CD4-positive, CD25-positive, alpha-beta regulatory T cell (primary cell): ENCODE measurements at places on chromosomes 7 and 10. TPM values are rescaled to one million over a fixed set of nuclear protein-coding genes. Genes with fewer than 3 reads are reported as not detected.

GRCh38 chr10:130758529-130758928 is 553.0 kb downstream of the TCERG1L start:
- DNase-seq = no peak

Gene CD36
- 0.52 TPM for total RNA-seq

Gene EIF3A
- total RNA-seq = 203 TPM

Gene KEL
- 1.1 TPM for total RNA-seq

Gene C10orf67
- 0.49 TPM for total RNA-seq

DNA sequence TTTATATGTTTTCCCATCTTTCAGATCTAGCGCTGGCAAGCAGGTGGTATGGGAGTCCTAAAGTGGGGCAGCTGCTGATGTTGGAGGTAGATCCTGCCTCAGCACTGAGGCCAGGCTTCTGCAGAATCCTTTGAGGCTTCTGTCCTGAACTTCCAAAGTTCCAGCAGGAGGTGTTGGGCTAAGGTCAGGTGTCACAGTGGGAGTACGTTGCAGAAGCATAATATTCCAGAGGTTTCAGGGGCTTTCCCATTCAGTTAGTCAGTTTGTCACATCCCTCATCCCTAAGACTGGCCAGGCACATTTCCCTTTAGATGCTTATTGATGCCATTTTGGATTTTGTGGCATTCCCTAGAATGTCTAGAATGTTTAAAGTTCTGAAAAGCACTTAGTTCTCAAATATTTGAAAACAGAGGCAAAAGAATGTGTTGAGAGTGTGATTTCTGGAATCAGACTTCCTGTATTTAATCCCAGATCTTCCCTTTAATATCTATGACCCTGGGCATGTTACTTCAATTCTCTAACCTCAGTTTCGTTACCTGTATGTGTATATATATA is 319.1 kb upstream of the PHYHIPL start:
- DNase-seq = no peak

GRCh38 chr7:87878208-87878735 is 2.0 kb downstream of the DBF4 start:
- DNase-seq = no peak

Gene WIPF3
- not detected for total RNA-seq

GRCh38 chr10:49175587-49176309 is 12.4 kb downstream of the TMEM273 start:
- no peak for DNase-seq

GRCh38 chr7:101635484-101635883 is 6.4 kb upstream of the MYL10 start:
- DNase-seq = no peak

DNA sequence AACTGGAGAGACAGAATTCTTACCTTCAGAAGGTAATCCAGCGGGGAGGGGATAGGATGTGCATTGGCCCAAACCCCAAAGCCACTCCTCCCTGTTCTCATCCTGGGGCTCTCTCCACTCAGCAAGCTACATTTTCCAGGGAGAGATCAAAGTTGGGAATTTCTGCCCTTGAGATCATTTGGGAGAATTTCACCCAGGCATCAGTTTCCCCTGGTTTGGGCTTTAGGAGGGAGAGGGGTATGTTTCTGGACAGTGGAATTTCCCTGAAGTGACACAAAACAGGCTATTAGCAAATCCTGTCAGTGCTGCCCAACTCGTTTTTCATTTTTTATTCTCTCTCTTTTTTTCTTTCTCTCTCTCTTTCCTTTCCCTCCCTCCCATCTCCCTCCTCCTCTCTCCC is 35.7 kb downstream of the CYP17A1 start:
- no peak for DNase-seq

GRCh38 chr10:78553792-78554191 is 515.0 kb upstream of the ZMIZ1 start:
- no peak for DNase-seq

Gene CFAP58
- total RNA-seq = not detected

- DNase-seq = no peak
Measured at GRCh38 chr7:30965372-30965771, 1.6 kb downstream of the GHRHR start.

Gene TMEM178B
- total RNA-seq = 0.10 TPM

GRCh38 chr10:17857040-17857439 is 47.9 kb downstream of the MRC1 start:
- DNase-seq = no peak

GRCh38 chr10:68046642-68047041 is 28.4 kb downstream of the HERC4 start:
- DNase-seq = no peak

DNA sequence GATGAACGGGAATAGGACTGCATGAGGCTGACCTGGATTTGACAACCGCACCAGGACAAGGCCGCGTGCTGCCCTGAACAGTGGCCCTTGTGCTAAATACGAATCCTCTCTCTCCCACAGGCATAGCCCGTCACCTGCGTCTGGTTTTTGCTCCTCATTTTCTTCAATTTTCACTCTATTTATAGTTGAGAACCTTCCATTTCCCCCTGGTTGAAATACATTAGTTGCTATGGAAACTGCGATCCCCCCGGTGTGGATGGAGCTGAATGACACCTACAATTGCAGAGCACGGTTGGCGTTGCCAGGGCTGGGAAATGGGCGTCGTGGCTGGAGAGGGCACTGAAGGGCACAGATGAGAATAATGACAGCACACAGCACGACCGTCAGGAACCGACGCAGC is 158.6 kb upstream of the PITRM1 start:
- DNase-seq = no peak

Gene RSU1
- 69.2 TPM for total RNA-seq

Gene ITPRIP
- 68.4 TPM for total RNA-seq

DNA sequence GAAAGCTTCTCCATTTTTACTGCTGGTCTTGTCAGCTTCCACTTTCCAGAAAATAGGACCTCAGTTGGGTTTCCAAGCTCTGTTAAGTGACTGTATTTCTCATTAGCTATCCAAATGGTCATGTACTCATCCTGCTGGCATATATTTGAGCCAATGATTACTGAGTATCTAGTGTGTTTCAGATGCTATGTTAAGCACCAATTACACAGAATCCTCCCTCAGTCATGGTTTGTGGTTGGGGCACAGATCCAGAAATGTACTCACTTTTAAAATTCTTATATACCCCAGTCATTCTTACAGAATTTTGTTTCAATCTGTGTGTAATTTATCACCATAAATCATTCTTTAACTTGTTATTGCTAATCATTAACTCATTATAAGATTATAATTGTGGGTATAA is 362.3 kb upstream of the MTPN start:
- no peak for DNase-seq

Gene CYP2W1
- not detected for total RNA-seq
